Activated CD4-positive, alpha-beta T cell treated with anti-CD3 and anti-CD28 coated beads for 36 hours (primary cell): ENCODE measurements at places on chromosomes 7 and 10.

DNA sequence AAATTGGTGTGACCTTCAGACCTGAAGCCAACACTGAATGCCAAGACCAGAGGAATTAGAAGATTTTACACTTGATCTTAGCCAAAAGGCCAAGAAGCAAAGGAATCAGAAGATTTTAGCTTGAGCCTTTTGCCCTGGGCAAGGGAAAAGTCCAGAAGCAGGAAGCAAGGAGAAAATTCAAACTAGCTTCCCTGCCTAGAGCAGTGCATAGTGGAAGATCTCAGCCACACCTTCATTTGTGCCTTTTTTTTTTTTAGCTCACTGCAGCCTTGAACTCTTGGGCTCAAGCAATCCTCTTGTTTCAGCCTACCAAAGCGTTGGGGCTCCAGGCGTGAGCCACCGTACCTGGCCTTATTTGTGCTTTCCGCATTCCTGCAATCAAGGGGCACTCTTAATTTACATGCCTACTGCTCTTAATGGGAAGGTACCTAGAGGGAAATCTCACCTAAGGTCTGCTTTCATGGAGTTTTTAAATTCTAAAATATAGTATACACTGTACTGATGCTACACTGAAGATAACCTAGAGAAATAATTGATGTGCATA lies 8.3 kb upstream of the PIP4K2A start:
- no peak overlapping the region for H3K27ac ChIP-seq
- H3K4me3 ChIP-seq: no peak overlapping the region
- H3K27me3 ChIP-seq: no peaks in the 10 kb centered on the region
- no peak for DNase-seq
- peaks cover 21% of the 10 kb centered on the region for H3K4me1 ChIP-seq

DNA sequence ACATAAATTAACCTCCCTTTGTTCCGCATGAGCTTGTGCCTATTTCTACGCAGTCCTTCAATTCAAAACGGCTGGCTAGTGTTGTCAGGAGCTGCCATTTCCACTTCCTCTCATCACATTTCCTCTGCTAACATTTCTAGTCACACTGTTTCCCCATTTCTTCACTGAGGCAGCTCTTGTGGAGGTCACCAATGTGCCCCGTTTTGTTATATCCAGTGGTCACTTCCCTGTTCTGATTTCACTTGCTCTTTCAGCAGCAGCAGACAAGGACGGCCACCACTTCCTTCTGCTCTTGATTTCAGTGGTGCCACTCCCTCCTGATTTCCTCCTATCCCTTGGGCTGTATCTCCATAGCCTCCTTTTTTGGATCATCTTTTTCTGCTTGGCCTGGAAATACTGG lies 64.8 kb upstream of the SEC61G start:
- H3K27ac ChIP-seq: no peak overlapping the region
- H3K4me3 ChIP-seq: no peak overlapping the region
- H3K27me3 ChIP-seq: peaks cover 15% of the 10 kb centered on the region
- H3K36me3 ChIP-seq: no peaks in the 10 kb centered on the region
- no peaks in the 10 kb centered on the region for H3K4me1 ChIP-seq

DNA sequence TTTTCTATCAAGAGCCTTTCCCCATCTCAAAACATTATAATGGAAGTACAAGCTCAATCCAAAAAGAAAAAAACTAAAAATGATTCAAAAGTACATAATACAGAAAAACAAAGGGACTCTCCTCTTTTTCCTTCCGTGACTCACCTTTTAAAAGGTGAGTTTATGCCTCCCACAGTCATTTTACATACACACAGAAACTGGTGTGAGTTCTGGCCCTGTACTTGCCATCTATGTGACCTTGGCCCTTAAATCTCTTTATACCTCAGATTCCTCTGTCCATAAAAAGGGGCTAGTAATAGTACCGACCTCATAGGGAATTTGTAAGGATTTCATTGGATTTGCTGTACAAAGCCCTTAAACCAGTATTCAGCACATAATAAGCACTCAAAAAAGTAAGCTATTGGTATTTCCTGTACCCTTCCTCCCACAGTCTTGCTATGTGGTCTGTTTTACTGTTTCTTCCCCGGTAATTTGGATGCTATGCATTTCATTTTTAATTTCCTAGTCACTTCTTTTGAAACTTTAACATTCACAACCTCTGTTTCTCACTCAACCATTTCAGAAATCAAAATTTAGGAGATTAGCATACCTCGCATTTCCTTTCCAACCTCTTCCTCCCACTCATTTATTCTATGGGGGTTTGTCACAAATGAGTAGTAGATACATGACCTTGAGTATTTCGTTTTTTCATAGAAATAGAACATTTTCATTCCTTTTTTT lies 39.0 kb downstream of the STK17A start:
- H3K36me3 ChIP-seq: peaks cover 51% of the 10 kb centered on the region
- H3K27me3 ChIP-seq: no peaks in the 10 kb centered on the region
- DNase-seq: no peak

DNA sequence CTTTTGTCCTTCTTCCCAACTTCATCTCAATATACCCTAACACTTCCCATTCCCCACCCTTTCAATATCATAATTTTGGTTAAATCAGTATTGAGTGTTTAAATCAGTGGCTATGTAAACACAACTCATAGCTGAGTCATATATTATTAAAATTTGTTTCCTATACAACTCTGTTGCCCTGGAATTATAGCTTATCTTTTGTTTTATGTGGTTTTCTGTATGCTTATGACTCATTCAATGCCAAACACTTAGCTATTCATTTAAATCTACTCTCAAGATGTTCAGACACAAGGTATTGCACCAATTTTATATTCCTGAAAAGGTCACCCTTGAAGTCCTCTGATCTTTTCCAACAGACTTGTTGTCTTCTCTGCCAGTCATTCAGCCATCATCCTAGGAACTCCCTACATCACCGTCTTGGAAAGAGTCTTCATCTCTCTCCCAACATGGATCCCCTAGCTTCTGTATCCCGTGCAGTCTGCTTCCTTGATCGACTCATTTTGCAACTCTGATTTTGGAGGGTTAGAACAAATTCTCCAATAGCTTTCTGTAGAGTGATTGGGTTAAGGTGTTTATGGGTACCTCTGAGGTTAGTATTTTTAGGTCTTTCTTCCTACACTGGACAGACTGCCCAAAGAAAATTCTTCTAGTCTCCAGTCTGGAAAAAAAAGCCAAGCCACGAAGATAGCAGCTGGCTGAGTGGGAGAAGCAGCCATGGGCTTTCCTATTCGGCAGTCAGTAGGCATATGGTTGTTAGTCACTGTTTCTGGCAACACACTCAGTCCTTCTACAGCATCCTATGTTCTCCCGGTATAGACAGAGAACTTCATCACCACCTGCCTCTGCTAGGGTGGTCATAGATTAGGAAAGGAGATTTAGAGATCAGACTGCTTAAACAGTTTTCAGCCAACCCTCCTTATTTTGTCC lies 102.1 kb downstream of the CRPPA start:
- H3K27ac ChIP-seq: no peak overlapping the region
- DNase-seq: no peak
- H3K4me1 ChIP-seq: no peaks in the 10 kb centered on the region
- no peaks in the 10 kb centered on the region for H3K27me3 ChIP-seq

GRCh38 chr10:17075533-17076359 lies 53.9 kb downstream of the CUBN start:
- peaks cover 5% of the 10 kb centered on the region for H3K36me3 ChIP-seq
- H3K4me3 ChIP-seq: no peak overlapping the region
- peaks cover 40% of the 10 kb centered on the region for H3K4me1 ChIP-seq
- DNase-seq: no peak
- H3K27ac ChIP-seq: no peak overlapping the region

GRCh38 chr7:1321411-1322239 lies 89.0 kb downstream of the UNCX start:
- H3K27me3 ChIP-seq: peaks cover 10% of the 10 kb centered on the region
- H3K4me1 ChIP-seq: no peaks in the 10 kb centered on the region
- H3K4me3 ChIP-seq: no peak overlapping the region
- H3K27ac ChIP-seq: no peak overlapping the region
